Activated effector memory CD4-positive, alpha-beta T cell treated with Interleukin-2 at 50 U/mL for 16 hours (primary cell): ENCODE measurements at places on chromosomes 12 and 14.

- DNase-seq: no peak
Measured at GRCh38 chr12:83473408-83474095, 786.8 kb downstream of the TMTC2 start.

DNA sequence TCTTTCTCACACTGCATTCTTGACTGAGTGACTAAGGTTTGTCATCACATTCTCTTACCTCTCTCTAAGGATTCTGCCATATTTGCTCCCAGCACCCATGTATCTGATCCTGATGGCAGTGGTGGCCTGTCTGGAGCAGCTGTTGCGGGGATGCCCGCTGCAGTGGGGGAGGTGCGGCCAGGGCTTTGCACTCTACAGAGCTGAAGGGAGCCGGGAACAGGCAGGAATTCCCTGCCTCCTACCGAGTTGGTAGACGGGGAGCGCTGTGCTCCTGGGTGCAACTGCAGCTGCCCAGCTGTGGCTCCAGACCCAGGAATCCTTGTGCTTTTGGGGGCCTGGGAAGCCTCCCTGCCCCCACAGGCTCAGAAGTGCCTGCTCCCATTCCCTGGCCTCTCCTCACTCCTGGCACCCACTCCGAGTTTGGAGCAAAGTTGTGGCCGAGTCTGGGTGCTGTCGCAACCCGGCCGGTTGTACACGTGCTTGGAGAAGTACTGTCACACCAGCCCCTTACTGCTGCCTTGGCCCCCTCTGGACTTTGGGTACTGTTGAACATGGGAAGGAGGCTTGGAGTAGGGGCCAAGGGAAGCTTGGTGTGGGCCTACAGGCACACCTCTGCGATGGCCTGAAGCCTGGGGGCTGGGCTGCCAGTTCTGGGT lies 106.9 kb upstream of the OR4E1 start:
- no peak for DNase-seq

DNA sequence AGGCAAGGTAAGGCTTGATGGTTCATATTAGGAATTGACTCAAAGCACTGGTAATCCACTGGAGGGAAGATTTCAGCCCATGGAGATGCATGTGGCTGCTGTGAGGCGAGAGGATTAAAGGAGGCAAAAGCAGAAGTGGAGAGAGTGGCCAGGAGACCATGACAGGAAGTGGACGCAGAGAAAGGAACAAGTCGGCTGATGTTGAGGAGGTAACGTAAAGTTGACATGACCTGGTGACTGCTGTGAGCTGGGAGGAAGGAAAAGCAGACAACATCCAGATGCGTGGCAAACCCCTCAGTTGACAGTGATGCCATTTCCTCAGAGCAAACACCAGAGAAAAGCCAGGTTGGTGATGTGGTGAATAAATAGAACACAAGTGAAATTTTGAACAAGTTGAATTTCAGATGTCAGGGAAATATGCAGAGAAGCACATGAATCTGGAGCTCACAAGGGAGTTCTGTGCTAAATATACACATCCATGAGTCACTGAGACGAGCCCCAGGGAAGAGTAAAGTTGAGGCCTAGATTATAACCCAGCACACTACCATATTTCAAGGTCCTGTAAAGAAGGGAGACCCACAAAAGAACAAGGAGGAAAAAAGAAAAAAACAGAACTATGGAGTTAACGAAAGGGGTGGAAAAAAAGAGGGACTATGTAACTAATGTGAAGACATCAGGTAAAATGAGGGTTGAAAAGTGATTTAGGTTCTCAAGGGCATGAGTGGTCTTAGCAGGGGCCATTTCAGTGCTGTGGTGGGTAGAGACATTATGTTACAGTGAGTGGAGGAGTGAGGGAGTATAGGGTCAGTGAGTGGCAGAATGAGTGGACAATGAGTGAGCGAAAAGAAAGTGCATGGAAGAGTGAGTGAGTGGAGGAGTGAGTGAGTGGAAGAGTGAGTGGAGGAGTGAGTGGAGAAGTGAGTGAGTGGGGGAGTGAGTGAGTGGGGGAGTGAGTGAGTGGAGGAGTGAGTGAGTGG lies 61.6 kb upstream of the GZMB start:
- DNase-seq: no peak

DNA sequence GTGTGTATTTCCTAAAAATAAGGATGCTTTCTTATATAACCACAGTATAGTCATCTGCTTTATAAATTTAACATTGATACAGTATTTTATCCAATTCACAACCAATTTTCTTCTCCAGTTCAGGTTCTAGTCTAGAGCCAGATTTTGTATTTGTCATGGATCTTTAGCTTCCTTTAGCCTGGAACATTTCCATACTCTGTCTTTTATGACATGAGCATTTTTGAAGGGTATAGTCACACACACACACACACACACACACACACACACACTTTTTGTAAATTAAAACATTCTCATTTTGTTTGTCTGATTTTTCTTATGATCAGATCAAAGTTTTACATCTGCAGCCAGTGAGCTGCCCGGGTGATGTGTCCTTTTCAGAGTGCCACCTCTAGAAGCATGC lies 25.4 kb downstream of the CGRRF1 start:
- DNase-seq: no peak

DNA sequence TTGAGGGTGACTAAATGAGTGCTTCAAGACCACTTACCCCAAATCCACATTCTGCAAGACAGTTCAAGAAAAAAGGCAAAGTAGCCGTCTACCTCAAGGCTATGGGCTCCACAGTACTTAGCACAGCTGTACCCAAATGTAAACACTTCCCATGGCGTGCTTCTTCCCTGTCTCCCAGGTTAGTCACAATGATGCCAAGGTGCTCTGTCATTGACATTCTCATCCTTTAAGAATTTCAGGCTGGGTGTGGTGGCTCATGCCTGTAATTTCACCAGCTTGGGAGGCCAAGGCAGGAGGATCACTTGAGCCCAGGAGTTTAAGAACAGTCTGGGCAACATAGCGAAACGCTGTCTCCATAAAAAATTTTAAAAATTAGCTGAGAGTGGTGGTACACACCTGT lies 51.2 kb upstream of the CERS5 start:
- DNase-seq: no peak

DNA sequence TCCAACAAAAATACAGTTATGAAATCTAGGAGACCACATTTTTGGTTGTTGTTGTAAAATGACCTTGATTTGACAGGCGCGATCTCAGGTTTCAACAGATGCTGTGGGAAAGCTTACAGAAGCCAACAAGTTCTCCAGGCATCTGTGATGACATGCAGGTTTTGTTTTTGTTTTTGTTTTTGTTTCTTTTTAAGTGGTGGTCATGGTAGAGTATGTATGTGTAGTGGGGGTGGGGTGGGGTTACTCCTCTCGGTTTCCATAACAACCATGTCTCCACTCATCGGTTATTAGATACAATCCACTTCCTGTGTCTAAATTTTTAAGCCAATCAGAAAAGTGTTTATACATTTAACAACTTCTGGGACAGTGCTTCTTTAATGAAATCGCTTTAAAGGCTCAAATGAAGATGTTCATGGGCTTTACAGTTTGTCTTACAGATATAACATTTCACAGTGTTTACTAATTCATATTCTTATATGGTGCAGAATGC lies 199.9 kb upstream of the FOXN3 start:
- DNase-seq: no peak

- no peak for DNase-seq
Measured at GRCh38 chr14:99564256-99564925, 39.6 kb downstream of the CCDC85C start.
